Fibroblast of upper back skin (primary cell): ENCODE measurements at places on chromosomes 5 and 9.

DNA sequence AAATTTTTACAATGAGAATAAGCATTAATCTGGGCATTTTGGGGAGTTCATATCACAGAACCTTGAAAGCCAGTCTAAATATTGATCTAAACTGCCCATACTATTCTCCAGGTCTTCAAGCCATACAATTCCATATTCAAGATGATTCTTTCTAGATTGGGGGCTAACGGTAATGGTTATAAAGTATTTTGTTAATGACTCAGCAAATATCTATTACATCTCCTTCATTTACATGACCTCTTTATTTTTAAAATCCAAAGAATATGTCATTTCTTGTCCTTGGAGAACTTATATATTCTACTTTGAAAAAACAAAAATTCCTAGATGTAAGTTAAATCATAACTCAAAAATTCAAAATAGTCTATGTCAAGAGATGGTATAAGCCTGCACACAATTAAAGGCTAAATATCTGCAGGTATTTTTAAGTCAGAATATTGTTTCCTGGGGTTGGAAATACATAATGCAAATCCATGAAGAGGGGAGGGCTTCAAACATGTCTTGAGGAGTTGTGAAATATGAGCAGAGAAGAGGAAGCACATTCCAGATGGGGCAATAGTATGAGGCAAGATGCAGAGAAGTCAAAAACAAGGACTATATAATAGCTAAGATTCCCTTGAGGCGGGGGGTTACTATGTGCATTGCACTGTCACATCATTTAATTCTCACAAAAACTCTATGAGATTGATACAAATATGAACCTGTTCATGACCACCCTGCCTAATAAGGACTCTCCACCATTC is 526.4 kb downstream of the NR2F1-AS1 start:
- peak; percentile 57 for DNase-seq

DNA sequence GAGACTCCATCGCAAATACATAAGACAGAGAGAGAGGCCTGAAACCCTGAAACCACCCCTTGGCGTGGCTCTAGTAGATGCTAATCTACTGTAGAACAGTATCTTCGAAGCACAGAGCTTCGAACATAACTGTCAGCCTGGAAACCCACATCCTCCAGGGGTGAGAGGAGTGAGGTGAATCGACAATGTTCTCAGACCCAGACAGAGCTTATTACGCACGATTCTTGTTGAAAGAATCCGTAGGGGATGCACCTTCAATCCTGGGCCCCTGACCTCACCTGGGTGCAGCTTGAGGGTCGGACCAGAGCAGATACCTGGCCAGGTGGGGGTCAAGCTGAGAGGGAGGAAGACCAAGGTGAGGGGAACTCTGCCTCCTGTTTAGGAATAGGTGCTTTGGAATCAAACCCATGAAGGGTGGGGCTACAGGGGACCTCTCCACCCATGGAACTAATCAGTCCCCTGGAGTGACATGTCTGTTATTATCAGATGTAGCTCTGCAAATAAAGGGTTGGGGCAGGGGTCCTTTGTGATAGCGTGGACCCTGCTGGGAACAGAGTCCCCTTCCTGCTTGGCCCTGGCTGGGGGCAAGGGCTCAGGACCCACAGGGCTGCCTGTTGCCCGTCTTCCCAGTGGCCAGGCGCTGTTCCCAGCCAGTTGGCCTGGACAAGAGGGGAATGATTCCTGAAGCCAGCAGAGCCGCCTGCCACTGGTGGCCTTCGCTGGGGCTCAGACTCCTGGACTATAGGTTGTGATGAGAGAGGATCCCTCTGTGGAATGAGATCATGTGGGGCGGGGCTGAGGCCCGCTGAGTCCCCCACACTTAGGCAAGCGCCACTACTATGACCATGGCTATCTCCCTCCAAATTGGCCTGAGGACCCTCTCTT is 41.2 kb downstream of the DBH start:
- DNase-seq = no peak

DNA sequence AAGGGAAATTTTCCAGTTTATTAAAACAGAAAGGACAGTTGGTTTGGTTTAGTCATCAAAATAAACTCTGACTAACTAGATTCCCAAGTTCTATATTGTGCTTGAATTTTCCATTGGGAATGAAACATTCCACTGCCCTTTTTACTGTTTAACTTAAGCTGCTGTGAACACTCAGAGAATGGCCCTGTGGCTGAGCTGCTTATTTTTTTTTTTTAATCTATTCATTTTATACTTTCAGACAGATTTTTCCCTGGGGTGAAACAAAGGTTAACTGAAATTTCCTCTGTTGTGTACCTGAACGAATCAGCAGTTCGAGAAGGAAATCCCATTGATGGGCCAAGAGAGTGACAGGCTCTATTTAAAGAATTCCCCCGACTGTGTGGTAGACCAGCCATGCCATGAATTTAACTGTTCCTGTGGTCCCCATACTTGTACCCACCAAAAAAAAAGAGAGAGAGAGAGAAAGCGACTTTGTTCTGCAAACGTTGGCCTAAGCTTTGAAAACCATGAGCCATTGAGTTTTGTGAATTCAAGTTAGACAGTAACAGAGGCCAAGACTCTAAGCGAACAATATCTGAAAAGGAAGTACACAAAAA is 138.7 kb upstream of the GRHPR start:
- peak; percentile 78 for DNase-seq

DNA sequence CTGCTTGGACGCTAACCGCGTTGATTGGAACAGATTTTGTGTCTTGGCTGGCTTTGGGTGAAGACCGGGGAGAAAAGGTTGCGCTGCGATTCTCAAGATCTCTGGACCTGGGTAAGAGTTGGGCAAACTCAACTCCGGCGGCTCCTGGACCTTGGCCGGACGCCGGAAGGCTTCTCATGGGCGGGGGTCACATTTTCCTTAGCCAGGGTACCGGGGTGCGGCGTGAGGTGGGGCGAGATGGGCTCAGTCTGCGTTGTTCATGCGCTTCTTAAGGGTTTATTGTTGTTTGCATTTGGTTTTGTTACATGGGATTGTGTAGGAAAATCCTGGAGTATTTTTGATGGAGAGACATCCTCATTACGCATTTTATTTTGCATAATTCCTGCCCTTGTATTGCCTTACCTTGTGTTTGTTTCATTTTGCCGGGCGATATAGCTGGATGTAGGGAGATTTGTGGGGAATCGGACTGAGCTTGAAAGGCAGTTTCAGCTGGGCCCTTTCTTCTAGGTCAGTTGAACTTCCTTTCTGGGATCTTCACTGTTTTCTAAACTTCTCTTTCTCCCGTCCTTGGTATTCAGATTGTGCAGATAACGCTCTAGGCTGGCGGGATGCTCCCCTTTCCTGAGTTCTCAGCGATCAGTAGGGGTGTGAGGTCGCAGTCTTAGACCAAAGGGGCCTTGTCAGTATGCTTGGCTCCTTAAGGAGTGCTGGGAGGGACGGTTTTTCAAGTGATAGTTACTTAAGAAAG is 524 bp downstream of the MEGF10 start:
- no peak for DNase-seq

GRCh38 chr5:140402258-140403074 is 833 bp downstream of the ANKHD1 start:
- peak; percentile 27 for DNase-seq

DNA sequence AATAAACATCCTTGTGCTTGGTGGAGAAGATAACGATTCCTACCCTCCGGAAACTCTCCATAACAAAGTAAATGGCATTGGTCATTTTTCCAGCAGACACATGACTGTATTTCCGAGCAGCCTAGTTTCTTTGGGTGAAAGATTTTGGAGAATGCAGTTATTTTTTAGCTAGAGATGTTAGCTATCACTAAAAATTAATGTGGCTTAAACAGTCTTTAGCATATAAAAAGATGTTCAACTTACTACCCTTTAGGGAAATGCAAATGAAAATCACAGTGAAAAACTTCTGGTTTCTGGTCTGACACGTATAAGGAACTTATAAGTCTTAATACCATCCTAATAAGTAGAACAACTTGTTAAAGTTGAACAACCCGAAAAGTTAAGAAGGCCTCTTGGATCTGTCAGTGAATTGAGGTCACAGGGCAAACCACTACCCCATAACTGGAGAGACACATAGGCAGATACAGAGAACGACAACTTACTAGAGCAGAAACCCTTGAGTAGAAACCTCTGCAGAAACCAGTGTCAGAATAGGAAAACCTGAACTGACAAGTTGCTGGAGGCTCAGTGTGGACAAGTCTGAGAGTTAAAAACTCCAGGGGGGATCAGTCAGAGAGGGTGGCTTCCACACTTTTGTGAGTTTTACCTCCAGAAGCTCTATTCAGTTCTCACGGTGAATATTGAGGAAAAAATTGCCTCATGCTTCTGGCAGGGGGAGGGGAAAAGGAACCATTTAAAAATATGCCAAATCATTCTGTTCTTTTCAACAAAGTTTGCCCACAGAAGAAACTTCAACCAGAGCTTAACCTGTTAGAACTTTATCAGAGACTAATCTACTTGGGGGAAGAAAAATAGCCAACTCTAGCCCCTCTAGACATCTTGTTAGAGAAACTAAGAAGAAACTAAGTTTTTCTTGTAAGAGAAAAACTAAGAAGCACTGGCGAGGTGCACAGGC is 325.2 kb upstream of the RPS23 start:
- DNase-seq = no peak

GRCh38 chr5:38190111-38190510 is 68.2 kb upstream of the EGFLAM start:
- DNase-seq = no peak

- no peak for DNase-seq
These were observed 155.3 kb downstream of the COL23A1 start for GRCh38 chr5:178434851-178435250.

GRCh38 chr9:124307379-124308030 is 49.8 kb downstream of the NEK6 start:
- DNase-seq = no peak

DNA sequence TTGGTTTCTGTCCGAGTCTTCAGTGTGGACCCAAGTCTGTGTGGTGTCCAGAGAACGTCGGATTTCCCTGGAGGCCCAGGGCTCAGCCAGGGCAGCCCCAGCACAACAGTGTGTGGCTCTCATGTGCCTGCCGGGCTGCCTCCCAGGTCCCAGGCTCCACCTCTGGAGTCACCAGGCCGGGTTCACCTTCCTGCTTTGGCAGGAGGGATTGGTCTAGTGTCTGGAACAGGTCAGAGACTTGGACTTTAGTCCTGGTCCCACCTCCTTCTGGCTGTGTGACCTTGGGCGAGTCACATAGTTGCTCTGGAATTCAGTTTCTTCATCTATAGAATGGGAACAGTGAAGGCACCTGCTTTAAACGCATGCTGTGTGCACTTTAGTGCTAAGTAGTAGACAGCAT is 3.2 kb downstream of the DOLPP1 start:
- no peak for DNase-seq

DNA sequence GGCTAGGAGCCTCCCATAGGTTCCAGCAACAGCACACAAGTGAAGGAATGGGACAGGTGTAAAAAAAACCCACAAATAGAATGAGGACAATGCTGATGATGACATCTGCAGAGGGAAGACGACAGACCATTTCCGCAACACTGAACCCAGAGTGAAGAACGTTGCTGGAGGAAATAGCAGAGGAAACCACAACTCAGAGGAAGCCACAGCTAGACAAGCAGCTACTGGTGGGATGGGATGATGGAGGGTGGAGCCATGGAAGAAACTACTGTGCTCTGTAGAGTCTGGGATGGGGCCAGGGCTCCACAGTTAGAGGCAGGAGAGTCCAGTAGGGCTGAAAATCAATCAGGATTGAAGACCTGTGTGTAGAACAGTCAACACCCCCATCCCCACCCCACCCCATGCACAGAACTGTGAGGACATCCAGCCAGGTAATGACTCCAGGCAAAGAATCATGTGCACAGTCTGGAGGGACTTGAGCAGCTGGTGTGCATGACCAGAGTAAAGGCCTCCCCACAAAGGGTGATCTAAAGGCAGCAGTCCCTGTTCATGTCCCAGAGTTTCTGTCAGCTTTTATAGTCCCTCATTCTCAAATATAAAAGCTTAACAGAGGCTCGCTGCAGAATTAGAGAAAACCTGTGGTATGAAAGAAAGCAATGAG is 65.2 kb upstream of the SPIN1 start:
- peak; percentile 55 for DNase-seq

DNA sequence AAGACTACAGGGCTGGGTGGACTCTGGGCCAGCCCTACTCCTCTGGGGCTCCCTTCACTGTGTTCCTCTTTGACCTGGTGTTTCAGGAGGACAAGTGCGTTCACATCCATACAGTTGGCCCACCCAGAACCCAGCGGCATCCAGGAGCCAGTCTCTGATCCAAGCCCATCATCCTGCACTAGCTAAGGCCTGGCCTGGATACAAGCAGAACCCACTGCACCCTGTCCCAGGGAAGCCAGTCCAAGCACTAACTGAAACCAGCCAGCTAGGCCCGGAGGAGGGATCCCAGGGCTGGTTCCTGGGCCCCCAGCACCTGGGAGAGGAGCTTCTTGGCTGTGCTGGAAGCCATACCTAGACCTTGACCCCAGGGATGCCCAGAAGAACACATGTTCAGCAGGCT is 4.1 kb upstream of the GBGT1 start:
- no peak for DNase-seq

- DNase-seq = peak; percentile 66
These were observed 892.9 kb downstream of the NR2F1-AS1 start for GRCh38 chr5:92687821-92688722.

- DNase-seq = no peak
These were observed 459.0 kb upstream of the KLF4 start for GRCh38 chr9:107948601-107949000.

DNA sequence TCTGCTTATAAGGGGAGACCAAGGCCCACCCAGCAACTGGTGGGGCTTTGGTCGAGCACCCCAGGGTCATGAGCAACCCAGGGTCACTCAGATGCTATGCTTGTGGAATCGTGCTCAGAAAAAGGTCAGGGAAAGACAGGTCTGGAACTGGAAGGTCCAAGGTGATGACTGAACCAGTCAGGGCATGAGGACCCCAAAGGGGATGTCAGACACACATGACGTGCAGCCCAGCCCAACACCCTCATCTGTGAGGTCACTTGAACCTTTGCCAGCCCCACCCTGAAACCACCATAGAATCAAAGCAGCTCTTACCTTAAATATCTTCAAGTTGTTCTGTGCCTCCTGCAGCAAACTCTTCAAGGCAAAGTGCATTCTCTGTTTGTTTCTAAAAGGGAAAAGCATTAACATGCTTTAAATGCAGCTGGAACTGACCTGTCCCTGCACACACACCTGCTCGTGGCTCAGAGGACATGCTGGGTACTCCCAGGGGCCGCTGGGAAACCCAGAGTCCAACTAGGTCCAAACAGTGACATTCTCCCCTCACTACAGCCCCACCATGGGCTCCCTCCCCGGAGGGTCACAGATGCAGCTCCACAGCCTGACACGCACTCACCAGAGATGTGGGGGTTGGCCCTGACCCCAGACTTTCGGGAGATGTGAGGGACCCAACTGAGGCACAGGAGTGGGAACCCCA is 29.4 kb downstream of the IPPK start:
- DNase-seq = no peak

DNA sequence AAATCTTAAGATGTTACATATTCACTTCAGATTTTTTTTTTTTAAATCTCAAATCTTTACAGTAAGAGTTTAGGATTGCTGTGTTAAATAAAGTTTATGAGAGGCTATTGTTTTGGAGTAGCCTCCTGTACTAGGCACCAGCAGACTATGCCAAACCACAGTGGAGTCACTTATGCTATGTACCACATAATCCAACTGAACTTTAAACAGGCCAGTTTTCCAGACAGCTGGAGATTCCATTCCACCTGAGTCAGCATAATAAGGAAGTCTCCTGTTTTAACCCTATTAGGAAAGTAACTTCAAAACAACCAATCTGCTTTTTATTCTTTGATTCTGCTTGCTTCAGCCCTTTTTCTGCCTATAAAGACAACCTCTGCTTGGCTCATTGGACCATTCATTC is 205.2 kb downstream of the CSNK1G3 start:
- DNase-seq = peak; percentile 91
